NCI-H2107 (cell line): ENCODE measurements at places on chromosomes 1 and 21.

DNA sequence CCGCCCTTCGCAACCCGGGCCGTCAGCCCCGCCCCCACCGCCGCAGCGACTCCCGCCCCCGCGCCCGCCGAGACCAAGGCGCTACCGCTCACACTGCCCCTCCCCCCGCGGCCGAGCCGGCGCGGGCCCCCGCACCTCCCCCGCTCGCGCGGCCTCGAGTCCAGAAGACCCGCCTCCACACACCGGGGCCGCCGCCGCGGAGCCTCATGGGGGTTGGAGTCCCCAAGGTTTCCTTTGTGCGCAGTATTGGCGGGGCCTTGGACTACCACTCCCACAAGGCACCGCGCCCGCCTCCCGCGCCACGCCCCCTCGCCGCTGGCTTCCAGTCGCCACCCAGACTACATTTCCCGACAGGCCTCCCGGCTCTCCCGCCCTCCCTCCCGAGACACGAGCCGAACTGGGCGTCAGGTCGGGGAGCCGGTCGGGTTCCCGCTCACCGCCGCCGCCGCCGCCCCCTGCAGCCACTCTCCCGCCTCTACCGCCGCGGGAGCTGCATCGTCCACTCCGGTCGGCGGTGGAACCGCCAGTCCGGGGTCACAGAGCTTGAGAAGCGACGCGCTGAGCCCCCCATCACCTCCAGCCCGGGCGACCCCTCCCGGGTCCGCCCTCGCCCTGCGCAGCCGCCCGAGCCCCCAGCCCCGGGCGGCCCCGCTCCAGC lies at the start of gene PHF13:
Gene PHF13 (plus strand): TSS at position 371 of the 658 bp plus-strand sequence. CDS start 336 bp downstream, outside the sequence.
- peak; percentile 75 for DNase-seq

- DNase-seq: peak; percentile 47
Measured at GRCh38 chr1:50633465-50633864, 210.2 kb upstream of the DMRTA2 start.

- DNase-seq: no peak
Measured at GRCh38 chr1:219419065-219419464, 193.8 kb downstream of the ZC3H11B start.

GRCh38 chr1:21317690-21318043 lies 27.4 kb upstream of the ECE1 start:
- DNase-seq: no peak

DNA sequence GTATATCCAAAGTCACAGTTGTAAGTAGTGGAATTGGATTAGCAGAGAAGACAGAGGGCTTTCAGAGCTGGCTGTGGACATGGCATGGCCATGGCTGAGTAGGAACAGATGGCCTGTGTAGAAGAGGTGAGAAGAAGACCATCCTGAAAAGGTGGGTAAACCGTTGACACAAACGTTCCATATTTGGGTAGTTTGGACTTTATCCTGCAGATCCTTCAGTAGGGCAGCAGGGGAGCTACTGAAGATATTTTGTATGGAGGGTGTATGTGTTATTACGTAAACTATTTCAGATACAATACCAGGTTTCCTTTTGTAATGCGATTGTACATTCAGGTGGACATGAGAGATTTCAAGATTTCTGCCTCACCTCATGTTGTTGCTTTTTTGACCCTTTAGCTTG lies 1.6 kb downstream of the UTP11 start:
- no peak for DNase-seq

GRCh38 chr1:21100481-21100921 lies 76.2 kb downstream of the EIF4G3 start:
- DNase-seq: no peak

GRCh38 chr1:181129771-181130606 lies 41.5 kb downstream of the IER5 start:
- no peak for DNase-seq

- no peak for DNase-seq
Measured at GRCh38 chr21:21332492-21332891, 334.3 kb downstream of the NCAM2 start.

- DNase-seq: no peak
Measured at GRCh38 chr1:56179543-56179942, 399.8 kb downstream of the PLPP3 start.

DNA sequence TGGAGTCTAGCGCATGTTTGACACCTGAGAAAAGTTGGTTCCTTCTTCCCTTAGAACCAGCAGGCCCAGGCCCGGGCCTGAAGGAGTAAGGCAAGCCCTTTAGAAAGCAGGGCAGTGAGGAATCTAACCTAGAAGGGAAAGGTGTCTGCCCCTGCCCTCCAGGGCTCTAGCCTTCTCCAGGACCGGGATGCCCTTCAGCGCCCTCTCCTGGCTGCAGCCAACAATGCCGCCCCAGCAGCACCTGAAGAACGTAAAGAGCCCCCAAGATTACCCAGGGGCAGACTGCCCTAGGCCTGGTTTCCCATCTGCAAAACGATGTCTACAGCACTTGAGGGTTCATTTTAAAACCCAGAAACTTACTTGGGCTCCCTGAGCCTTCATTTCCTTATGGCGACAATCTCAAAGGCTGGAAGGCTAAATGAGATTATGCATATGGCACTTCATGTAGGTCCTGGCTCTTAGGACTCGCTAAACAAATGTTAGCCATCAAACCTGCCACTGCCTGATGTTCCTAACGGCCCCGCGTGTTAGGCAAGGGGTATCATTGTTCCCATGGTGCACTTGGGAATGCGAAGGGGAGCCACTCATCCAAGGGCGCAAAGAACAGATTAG lies 106.7 kb upstream of the KLHDC7A start:
- DNase-seq: no peak

DNA sequence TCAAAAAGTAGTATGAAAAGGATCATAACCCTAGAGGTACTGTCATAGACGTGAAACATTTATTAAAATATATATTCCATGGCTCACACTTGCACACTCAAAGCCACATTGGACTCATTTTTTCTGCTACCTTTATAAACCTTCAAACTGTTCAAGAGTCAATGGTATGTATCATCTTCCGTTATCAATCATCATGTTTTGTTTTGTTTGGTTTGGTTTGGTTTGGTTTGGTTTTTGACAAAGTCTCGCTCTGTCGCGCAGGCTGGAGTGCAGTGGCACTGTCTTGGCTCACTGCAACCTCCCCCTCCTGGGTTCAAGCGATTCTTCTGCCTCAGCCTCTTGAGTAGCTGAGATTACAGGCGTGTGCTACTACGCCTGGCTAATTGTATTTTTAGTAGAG lies 1.8 kb downstream of the IFNAR2 start:
- DNase-seq: no peak

GRCh38 chr1:212457740-212458338 lies 25.1 kb downstream of the NENF start:
- peak; percentile 68 for DNase-seq

- DNase-seq: no peak
Measured at GRCh38 chr1:100455478-100456072, 82.4 kb upstream of the GPR88 start.

DNA sequence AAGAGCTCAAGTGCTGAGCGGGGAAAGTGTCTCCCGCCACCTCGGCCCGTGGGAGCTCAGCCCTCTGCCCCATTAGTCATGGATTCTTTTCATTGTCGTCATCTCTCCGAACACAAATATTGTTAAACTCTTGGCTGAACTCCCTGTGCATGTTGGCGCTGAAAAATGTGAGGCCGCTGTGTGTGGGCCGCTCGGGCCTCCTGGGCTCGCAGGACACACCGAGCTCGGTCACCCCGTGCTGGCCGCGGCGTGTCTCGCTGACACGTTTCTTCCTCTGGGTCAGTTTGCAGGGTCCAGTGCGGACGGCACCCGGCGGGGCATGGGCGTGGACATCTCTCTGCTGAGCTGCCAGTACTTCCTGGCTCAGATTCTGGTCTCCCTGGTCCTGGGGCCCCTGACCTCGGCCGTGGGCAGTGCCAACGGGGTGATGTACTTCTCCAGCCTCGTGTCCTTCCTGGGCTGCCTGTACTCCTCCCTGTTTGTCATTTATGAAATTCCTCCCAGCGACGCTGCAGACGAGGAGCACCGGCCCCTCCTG lies 25.6 kb downstream of the SLC45A1 start:
- no peak for DNase-seq

DNA sequence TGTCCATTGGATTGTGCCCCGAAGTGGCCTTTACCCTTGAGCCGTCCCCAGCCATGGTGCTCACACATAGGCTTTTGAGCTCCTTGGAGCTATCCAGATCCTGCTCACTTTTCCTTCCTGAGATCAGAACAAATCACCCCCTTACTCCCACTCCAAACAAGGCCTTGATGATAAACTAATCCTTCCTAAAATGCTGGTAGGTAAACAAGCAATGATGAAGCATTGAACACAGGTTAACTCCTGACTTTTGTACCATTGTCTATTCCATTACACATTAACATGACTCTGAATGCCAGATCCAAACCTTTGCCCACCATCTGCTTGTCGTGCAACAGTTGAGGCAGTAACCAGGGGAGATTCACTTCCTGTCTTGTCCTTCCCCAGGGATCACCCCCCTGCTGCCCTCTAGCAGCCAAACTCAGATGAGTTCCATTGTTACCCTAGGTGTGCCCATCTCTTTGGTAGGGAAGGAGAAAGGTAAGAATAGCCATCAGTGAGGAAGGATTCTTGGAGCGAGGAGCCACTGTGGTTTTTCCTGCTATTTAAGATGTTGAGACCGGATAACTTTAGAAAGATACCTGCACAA lies 79.5 kb upstream of the DNAJC6 start:
- no peak for DNase-seq

GRCh38 chr1:203823306-203823705 lies 27.9 kb downstream of the ZBED6 start:
- DNase-seq: no peak

- DNase-seq: no peak
Measured at GRCh38 chr1:96048572-96049212, 672.9 kb upstream of the PTBP2 start.

DNA sequence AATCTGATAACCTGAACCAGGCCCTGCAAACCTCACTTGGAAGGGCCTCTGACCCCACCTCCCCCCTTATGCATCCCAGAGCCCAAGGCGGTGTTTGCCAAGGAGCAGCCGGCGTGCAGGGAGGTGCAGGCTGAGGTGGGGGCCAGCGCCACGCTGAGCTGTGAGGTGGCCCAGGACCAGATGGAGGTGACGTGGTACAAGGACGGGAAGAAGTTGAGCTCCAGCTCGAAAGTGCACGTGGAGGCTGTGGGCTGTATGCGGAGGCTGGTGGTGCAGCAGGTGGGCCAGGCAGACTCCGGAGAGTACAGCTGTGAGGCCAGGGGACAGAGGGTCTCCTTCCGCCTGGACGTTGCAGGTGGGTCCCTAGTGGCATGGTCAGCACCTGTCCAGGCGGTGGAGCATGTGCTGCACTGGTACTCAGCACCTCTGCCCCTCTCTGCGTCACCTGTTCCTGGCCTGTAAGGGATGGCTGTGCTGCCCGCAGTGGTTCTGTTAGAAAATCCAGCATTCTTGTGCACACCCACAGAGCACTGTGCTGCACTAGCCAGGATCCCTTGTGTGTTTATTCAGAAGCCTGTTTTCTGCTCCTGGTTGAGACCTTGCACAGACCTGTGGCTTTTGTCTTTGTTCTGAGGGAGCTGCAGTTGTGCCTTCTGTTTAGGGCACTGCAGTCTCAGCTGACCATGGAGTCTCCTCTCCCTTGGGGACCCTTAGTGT lies 11.6 kb downstream of the OBSCN start:
- DNase-seq: no peak

DNA sequence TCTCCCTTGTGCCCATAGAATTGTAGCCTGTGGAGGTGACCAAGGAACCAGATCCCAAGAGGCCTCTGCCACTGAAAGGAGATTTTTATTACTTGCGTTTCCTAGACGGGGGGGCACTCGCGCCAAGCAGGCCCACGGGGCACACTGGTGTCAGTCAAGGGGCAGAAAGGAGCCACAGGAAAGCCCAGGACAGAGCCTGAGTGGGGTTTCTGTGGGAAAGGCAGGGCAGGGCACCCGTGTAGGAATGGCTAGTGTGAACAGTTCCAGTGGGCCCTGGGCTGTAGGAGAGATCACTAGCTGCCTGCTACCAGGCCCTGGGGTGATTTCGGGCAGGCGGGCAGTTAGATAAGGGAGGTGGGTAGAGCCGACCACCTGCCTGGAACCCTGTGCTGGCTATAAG lies 70.8 kb downstream of the ADARB1 start:
- no peak for DNase-seq

DNA sequence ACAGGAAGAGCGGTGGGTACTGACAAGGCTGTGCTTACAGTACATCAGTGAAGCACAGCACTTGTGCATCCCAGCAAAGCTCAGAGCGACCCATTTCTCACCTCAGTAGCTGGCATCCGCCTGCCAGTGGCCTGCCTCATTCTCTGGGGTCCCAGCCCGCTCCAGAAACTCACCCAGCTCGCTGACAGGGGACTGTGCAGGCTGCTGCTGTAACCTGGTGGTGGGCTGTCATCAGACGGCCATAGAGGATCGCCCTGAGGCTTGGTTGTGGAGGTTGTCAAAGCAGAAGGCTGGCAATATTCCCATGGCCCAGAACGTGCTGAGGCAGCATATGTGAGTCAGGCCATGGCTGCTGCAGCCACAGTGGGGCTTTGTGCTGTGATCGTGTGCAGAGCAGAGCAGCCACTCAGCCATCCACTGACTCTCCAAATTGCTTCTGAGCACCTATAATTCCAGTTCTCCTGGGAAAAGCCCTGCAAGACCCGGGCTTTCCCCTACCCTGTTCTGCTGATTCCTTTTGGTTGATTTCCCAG lies 13.6 kb upstream of the GPR137B start:
- DNase-seq: no peak

GRCh38 chr21:40658311-40658710 lies 188.6 kb downstream of the DSCAM start:
- DNase-seq: no peak

DNA sequence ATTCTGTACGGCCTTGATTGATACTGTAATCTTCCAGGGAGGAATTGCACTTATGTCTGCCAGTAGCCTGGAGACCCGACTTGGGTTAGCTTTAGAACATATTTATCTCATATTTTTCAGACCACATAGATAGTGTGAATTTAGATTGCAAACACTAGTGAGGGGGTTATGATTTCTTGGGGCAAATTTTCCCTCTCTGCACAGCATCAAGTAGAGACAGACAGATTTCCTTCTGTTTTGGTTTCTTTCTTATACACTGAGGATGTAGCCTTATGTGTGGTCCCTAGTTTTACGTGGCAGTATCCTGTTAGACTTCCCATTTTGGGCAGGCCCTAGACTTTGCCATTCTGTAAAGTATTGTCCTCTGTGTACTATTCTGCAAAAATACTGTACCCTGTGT lies 29.0 kb downstream of the SOAT1 start:
- no peak for DNase-seq

- DNase-seq: no peak
Measured at GRCh38 chr1:54994355-54994990, 4.3 kb upstream of the BSND start.

GRCh38 chr21:35529171-35529863 lies 480.2 kb upstream of the RUNX1 start:
- DNase-seq: no peak
